ENCODE measurements at places on chromosomes 11 and 22. TPM values are rescaled to one million over a fixed set of nuclear protein-coding genes. Genes with fewer than 3 reads are reported as not detected.

Gene MIOX
- 0.31 TPM for total RNA-seq

Gene SAA2
- total RNA-seq, result not detected

Gene TIMP3
- total RNA-seq, result 0.24 TPM

Gene DCDC1
- 0.15 TPM for total RNA-seq

Gene POU2AF3
- not detected for total RNA-seq

Gene SPINDOC
- total RNA-seq, result 38.7 TPM

Gene SART1
- 69.9 TPM for total RNA-seq

Gene C1QTNF6
- 3.6 TPM for total RNA-seq

Gene ANKK1
- total RNA-seq, result 0.42 TPM

Gene TMEM86A
- 1.0 TPM for total RNA-seq

- H3K4me3 ChIP-seq, result no peak overlapping the region
- no peaks in the 10 kb centered on the region for H3K4me1 ChIP-seq
These were observed 137.5 kb downstream of the FAM76B start for GRCh38 chr11:95652002-95652472.

GRCh38 chr11:65043881-65044501 lies 3.0 kb downstream of the SAC3D1 start:
- H3K36me3 ChIP-seq, result no peaks in the 10 kb centered on the region
- peaks cover 14% of the 10 kb centered on the region for H3K4me1 ChIP-seq
- DNase-seq, result no peak
- H3K27me3 ChIP-seq, result no peaks in the 10 kb centered on the region
- H3K4me3 ChIP-seq, result no peak overlapping the region

GRCh38 chr11:19237813-19238212 lies 2.9 kb downstream of the E2F8 start:
- H3K4me1 ChIP-seq, result peaks cover 9% of the 10 kb centered on the region
- no peak overlapping the region for H3K27ac ChIP-seq
- no peak overlapping the region for H3K4me3 ChIP-seq
- no peaks in the 10 kb centered on the region for H3K36me3 ChIP-seq
- no peak for DNase-seq
- H3K27me3 ChIP-seq, result peaks cover 19% of the 10 kb centered on the region

GRCh38 chr11:1938343-1939005 lies 8.7 kb upstream of the MRPL23 start:
- no peak for DNase-seq
- no peaks in the 10 kb centered on the region for H3K27me3 ChIP-seq
- H3K27ac ChIP-seq, result no peak overlapping the region
- no peaks in the 10 kb centered on the region for H3K36me3 ChIP-seq
- H3K4me1 ChIP-seq, result no peaks in the 10 kb centered on the region

GRCh38 chr22:20584872-20585638 lies 77.6 kb downstream of the MED15 start:
- H3K27me3 ChIP-seq, result no peaks in the 10 kb centered on the region
- DNase-seq, result no peak
- H3K4me3 ChIP-seq, result no peak overlapping the region
- no peak overlapping the region for H3K27ac ChIP-seq
- peaks cover 60% of the 10 kb centered on the region for H3K36me3 ChIP-seq

DNA sequence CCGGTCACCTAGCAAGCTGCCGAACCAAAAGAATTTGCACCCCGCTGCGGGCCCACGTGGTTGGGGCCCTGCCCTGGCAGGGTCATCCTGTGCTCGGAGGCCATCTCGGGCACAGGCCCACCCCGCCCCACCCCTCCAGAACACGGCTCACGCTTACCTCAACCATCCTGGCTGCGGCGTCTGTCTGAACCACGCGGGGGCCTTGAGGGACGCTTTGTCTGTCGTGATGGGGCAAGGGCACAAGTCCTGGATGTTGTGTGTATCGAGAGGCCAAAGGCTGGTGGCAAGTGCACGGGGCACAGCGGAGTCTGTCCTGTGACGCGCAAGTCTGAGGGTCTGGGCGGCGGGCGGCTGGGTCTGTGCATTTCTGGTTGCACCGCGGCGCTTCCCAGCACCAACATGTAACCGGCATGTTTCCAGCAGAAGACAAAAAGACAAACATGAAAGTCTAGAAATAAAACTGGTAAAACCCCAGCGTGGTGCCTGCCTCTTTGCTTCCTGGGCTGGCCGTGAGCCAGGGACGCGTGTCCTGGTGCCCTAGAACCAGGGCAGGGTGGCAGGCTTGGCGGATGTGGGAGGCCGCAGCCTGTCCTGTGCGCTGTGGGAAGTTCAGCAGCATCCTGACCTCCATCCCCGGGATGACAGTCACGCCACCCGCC lies 13.2 kb downstream of the CCND1 start:
- no peak overlapping the region for H3K4me3 ChIP-seq
- H3K27me3 ChIP-seq, result no peaks in the 10 kb centered on the region
- no peaks in the 10 kb centered on the region for H3K36me3 ChIP-seq
- H3K27ac ChIP-seq, result no peak overlapping the region
- no peaks in the 10 kb centered on the region for H3K4me1 ChIP-seq
- no peak for DNase-seq

DNA sequence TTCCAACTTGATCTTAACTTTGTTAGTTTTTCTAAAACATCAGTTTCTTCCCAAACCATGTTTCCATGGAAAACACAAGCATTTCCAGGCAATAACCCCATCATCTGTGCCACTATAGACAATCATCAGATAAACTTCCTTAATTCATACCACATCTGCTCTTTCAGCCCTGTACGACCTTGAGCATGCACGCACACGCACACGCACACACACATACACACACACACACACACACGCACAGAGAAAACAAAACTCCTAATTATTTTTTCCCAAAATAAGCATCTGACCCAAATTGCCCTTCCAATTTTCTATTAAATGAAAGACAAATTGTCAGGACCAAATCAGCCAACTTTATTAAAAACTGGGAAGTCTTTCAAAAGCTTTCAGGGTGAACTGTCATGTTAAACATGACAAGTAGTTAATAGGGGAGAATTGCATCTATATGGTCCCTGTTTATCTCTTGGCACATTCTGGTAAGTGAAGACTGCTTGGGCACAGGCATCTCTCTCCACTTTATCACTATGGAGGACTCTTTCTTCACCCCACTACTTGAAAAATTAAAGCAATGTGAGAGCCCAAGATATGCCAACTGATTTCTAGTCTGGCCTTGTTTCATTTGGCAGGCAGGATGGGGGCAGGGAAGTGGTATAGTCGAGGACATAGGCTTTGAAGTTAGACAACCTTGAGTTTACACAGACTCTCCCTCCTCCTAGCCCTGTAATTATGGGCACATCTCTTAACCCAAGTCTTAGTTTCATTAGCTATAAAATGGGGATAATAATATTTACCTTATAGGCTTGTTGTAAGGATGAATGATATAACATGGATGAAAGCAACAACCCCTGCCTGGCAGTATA lies 15.1 kb downstream of the ADM start:
- H3K27me3 ChIP-seq, result peaks cover 4% of the 10 kb centered on the region
- DNase-seq, result no peak

GRCh38 chr22:39528080-39528661 lies 4.4 kb downstream of the RPS19BP1 start:
- no peaks in the 10 kb centered on the region for H3K27me3 ChIP-seq
- DNase-seq, result no peak
- peaks cover 28% of the 10 kb centered on the region for H3K36me3 ChIP-seq
- no peak overlapping the region for H3K27ac ChIP-seq
- no peak overlapping the region for H3K4me3 ChIP-seq

DNA sequence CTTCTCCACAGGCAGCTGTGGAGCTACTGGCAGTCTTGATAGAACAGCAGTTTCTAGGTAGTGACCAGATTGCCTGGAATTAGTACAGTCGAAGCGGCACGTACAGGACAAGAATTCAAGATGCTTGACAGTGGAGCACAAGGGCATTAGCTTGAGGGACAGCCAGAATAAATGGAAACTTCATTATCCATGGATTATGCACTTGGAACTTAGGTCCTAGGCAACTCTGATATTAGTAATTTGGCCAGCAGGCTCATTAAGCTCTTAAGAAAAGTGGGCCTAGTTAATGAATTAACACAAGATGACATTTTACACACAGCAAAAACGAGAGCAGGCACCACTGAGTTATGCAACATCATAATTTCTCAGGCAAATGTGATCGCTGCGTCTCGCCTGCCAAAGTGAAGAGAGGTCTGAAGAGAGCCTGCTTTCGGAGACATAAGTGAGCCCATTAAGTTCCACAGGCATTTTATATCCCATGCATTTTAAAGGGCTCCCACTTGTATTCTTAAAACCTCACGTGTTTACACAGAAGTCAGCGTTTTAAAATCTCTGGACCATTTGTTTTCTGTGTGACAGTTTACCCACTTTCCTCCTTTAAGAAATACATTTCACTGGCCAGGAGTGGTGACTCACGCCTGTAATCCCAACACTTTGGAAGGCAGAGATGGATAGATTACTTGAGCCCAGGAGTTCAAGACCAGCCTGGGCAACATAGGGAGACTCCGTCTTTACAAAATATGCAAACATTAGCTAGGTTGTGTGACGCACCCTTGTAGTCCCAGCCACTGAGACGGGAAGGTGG lies 66.2 kb downstream of the COMMD9 start:
- H3K27ac ChIP-seq, result no peak overlapping the region
- H3K4me1 ChIP-seq, result no peaks in the 10 kb centered on the region
- H3K27me3 ChIP-seq, result no peaks in the 10 kb centered on the region
- H3K36me3 ChIP-seq, result no peaks in the 10 kb centered on the region

- no peak for DNase-seq
- H3K4me1 ChIP-seq, result no peaks in the 10 kb centered on the region
- no peak overlapping the region for H3K27ac ChIP-seq
- no peaks in the 10 kb centered on the region for H3K27me3 ChIP-seq
- no peak overlapping the region for H3K4me3 ChIP-seq
These were observed 319.8 kb downstream of the DLG2 start for GRCh38 chr11:85307366-85307765.

DNA sequence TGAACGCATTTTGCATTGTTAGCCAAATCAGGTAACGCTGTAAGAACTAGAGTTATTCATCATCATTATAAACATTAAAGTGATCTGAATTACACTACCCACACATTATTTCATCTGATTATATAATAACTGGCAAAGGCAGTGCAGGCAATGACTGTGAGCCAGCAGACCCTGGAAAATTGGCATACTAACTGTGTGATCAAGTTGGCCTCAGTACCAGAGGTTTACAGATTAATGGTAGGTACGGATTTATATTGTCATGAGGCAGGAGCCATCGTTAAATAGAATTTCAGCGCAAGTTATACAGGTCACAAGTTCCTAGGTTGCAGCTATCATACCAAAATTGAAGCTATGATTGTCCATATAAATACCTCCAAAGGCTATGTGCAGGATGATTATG lies 225.4 kb downstream of the CNTN5 start:
- no peak overlapping the region for H3K27ac ChIP-seq
- H3K27me3 ChIP-seq, result no peaks in the 10 kb centered on the region
- no peak overlapping the region for H3K4me3 ChIP-seq
- no peaks in the 10 kb centered on the region for H3K4me1 ChIP-seq

DNA sequence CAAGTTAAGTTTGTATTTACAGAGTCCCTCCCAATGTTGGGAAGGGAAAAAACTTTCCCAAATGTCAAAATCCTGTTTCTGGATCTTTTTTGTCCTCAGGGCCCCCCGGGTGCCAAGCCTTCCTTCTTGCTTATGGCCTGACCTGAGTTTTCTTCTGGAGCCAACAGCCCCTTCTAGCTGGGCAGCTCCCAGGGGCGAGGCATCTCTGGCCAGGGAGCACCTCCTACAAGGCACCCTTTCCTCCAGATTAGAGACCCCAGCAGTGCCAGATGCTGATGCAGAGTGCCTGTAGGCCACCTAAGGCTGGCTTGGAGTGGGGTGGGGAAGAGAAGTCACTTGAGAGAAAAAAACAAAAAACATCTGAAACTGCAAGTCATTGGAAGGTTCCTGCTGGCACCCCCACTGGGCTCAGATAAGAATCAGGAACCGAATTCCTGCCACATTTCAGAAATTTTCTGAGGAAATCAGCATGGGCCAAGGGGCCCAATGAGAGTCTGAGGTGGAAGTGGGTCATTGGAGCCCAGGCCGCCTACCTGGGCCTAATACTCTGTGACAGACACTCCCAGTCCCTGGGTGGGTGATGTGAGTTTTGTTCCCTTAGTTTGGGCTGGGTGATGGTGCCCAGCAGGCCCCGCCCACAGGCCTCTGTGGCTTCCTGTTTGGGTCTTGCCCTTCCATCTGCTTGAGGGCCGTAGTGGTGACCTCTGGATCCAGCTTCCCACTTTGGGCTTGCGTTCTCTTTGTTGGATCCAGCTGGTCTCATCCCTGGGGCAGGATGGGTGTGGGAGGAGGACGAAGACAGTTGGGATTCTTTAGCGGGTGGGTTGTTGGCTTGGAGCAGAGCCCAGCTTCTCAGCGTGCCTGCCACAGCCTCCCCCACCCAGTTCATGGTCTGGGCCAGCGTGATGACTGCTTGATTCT lies 40.6 kb downstream of the PARVA start:
- H3K27ac ChIP-seq, result no peak overlapping the region
- H3K36me3 ChIP-seq, result no peaks in the 10 kb centered on the region
- no peaks in the 10 kb centered on the region for H3K27me3 ChIP-seq
- H3K4me3 ChIP-seq, result no peak overlapping the region
- DNase-seq, result no peak

GRCh38 chr11:795634-796564 lies 2.2 kb downstream of the SLC25A22 start:
- peak; percentile 74 for DNase-seq
- H3K27me3 ChIP-seq, result no peaks in the 10 kb centered on the region
- H3K36me3 ChIP-seq, result peaks cover 4% of the 10 kb centered on the region
- peaks cover 25% of the 10 kb centered on the region for H3K4me1 ChIP-seq
- peak overlapping the region; percentile 92 for H3K4me3 ChIP-seq

DNA sequence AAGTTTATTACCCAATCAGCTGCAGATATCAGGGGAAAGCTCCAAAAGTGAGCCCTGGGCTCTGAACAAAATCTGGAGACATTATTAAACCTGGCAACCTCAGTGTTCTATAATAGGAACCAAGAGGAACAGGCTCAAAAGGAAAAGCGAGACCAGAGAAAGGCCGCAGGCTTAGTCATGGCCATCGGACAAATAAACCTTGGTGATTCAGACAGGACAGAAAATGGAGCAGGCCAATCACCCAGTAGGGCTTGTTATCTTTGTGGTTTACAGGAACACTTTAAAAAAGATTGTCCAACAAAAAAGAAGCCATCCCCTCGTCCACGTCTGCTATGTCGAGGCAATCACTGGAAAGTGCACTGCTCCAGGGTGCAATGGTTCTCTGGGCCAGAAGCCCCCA lies 7.7 kb upstream of the PANX1 start:
- no peaks in the 10 kb centered on the region for H3K36me3 ChIP-seq
- H3K4me3 ChIP-seq, result no peak overlapping the region
- no peak for DNase-seq

DNA sequence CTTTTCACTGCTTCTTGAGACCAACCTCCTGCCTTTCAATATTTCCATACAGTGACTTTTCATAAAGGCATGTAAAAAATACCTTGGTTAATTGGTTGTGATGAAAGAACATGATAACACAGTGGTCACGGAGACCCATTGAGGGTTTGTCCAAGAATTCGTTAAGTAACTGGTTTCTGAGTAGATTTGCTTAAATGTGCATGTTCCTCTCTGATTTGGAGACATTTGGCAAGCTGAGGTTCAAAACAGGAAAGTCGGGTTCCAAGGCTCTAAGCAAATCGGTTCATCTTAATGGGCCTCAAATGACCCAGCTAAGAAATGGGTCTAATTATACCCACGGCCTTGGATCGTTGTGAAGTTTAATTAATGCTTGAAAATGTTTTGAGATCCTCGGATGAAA lies 36.9 kb upstream of the CCND1 start:
- no peaks in the 10 kb centered on the region for H3K36me3 ChIP-seq
- H3K4me1 ChIP-seq, result no peaks in the 10 kb centered on the region

- no peaks in the 10 kb centered on the region for H3K36me3 ChIP-seq
- peaks cover under 1% of the 10 kb centered on the region for H3K4me1 ChIP-seq
- no peak overlapping the region for H3K4me3 ChIP-seq
- DNase-seq, result no peak
- no peaks in the 10 kb centered on the region for H3K27me3 ChIP-seq
- H3K27ac ChIP-seq, result no peak overlapping the region
These were observed 69.8 kb upstream of the KCNQ1OT1 start for GRCh38 chr11:2769409-2770095.
